B cell (primary cell): ENCODE measurements at places on chromosomes 7 and 10. TPM values are rescaled to one million over a fixed set of nuclear protein-coding genes. Genes with fewer than 3 reads are reported as not detected.

IL6 gene
- total RNA-seq, result 2.6 and 3.3 TPM in 2 replicates

ATOH7 gene
- not detected in 2 replicates for total RNA-seq

- H3K27me3 ChIP-seq, result no peaks in the 10 kb centered on the region
- H3K27ac ChIP-seq, result no peak overlapping the region
- no peak for DNase-seq
- no peak overlapping the region for H3K4me3 ChIP-seq
These were observed 18.8 kb upstream of the TBC1D12 start for GRCh38 chr10:94383530-94383929.

GRCh38 chr7:140142031-140142430 lies 34.8 kb downstream of the KDM7A start:
- no peak overlapping the region for H3K27ac ChIP-seq
- H3K36me3 ChIP-seq, result peaks cover 5% of the 10 kb centered on the region
- H3K4me1 ChIP-seq, result no peaks in the 10 kb centered on the region
- DNase-seq, result no peak
- H3K27me3 ChIP-seq, result no peaks in the 10 kb centered on the region
- H3K4me3 ChIP-seq, result no peak overlapping the region

DNA sequence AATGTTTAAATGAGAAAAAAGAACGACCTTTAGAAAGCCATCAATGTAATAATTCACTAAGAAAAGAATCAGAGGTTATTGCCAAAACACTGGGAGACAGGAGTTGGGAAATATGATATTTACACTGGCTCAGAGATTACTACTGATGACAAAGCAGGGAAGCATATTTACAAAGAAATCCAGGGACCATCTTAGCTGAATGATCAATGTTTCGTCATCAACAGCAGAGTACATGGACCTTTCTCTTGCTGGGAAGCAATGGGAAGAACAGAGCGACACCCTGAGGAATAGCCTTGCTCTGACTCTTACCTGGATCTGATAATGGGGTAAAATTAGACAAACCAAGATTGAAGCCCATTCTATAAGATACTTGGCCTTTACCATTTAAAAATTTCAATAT lies 1293.5 kb downstream of the XPNPEP1 start:
- no peak overlapping the region for H3K27ac ChIP-seq
- no peaks in the 10 kb centered on the region for H3K27me3 ChIP-seq
- no peaks in the 10 kb centered on the region for H3K36me3 ChIP-seq

GRCh38 chr10:78302989-78303854 lies 269.6 kb downstream of the RPS24 start:
- H3K36me3 ChIP-seq, result no peaks in the 10 kb centered on the region
- DNase-seq, result peak; percentile 98
- peak overlapping the region; percentile 80 for H3K27ac ChIP-seq
- H3K4me3 ChIP-seq, result peak overlapping the region; percentile 64
